COR-L47 (cell line): ENCODE measurements at places on chromosomes 12 and 14.
A peak's percentile ranks its signal among the peaks of the same experiment; 100 is the strongest.

GRCh38 chr12:12927211-12928079, 24.5 kb downstream of the GPRC5D start:
- DNase-seq = peak; percentile 63

DNA sequence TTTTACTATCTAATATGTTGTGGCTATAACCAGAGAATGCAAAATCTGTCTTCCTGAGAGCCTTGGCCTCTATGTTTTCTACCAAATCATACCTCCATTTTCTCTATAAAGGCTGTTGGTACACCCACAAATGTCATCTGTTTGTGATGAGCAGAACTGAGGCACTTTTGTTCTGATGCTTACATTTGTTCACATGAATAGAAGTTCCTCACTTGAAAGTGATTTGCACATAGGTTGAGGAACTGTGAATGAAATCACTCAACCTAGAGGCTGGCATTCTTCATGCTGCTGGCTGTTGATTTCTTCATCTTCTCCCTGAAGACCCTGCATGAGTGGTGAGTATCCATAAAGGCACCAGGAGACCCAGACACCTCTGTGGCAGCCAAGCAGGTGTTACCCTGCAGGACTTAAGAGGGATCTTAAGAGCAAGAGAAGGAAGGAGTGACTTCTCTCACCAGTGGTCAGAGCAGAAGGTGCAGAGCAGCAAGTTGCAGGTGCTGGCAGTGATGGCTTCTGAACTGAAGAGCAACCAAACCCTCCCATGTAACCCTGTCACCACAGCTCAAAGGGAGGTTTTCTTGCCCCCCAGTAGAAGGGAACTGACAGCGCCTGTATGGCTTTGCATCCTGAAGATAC, 110.3 kb downstream of the HMGA2 start:
- no peak for DNase-seq

- DNase-seq = no peak
Measured at GRCh38 chr14:88305528-88306322, 17.3 kb downstream of the KCNK10 start.

DNA sequence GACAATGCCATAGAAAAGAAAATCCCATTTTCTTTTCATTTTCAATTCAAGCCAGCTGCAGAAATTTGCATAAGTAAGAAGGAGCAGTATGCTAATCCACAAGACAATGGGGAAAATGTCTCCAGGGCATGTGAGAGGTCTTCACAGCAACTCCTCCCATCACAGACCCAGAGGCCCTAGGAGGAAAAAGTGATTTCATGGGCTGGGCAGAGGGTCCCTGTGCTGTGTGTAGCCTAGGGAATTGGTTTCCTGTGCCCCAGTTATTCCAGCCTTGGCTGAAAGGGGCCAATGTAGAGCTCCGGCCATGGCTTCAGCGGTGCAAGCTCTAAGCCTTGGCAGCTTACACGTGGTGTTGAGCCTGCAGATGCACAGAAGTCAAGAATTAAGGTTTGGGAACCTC, 211.4 kb downstream of the CCDC59 start:
- DNase-seq = no peak

- no peak for DNase-seq
Measured at GRCh38 chr12:42961395-42961794, 371.8 kb upstream of the PRICKLE1 start.

DNA sequence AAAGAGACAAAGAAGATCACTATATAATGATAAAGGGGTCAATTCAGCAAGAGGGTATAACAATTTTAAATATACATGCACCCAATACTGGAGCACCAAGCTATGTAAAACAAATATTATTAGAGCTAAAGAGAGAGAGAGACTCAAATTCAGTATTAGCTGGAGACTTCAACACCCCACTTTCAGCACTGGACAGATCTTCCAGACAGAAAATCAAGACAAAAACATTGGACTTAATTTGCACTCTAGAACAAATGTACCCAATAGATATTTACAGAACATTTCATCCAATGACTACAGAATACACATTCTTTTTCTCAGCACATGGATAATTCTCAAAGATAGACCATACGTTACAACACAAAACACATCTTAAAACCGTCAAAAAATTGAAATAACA, 81.0 kb downstream of the KLHL28 start:
- no peak for DNase-seq

GRCh38 chr12:111046896-111047295, 126.5 kb upstream of the MYL2 start:
- DNase-seq = no peak

DNA sequence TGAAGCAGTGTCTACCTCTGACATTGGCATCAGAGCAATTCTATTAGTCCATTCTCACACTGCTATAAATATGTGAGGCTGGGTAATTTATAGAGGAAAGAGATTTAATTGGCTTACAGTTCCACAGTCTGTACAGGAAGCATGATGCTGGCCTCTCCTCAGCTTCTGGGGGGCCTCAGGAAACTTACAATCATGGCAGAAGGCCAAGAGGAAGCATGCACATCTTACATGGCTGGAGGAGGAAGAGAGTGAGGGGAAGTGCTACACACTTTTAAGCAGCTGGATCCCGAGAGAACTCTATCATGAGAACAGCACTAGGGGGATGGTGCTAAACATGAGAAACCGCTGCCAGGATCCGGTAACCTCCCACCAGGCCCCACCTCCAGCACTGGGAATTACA, 25.7 kb upstream of the SEL1L start:
- no peak for DNase-seq

DNA sequence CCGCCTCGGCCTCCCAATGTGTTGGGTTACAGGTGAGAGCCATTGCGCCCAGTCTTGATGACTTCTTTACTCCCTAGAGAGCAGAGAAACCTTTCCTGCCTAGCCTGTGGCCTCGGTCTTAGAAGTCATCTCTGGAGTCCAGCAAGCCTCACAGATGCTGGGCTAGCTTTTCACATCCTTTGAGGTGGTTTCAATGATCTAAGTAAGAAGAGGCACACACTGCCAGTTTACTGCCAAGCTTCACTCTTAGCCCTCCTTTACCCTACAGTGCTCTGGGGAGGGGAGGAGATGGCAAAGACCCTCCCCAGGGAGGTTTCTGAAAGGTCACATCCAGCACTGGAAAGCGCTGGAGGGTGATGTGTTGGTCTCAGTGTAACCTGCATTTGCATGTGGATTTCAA, 304.8 kb downstream of the PCNX1 start:
- no peak for DNase-seq

- peak; percentile 42 for DNase-seq
Measured at GRCh38 chr14:71235875-71236274, 328.6 kb downstream of the PCNX1 start.

GRCh38 chr12:109252799-109253198, 56.3 kb downstream of the FOXN4 start:
- DNase-seq = no peak

- DNase-seq = no peak
Measured at GRCh38 chr12:110104188-110105094, 19.7 kb upstream of the IFT81 start.

DNA sequence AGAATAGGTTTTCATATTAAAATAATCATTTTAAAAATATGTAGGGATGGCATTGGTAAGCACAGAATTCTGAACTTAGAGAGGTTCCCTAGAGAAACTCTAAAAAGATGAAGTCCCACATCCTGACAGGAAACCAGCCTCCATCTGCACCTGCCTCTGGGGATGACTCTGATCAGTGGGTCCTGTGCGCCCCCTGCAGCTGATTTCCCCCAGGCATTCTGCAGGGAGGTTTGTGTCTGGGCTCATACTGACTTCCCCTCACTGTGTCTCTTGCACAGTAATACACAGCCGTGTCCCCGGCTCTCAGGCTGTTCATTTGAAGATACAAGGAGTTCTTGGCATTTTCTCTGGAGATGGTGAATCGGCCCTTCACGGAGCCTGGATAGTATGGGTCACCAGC, 602.9 kb downstream of the TMEM121 start:
- DNase-seq = no peak

DNA sequence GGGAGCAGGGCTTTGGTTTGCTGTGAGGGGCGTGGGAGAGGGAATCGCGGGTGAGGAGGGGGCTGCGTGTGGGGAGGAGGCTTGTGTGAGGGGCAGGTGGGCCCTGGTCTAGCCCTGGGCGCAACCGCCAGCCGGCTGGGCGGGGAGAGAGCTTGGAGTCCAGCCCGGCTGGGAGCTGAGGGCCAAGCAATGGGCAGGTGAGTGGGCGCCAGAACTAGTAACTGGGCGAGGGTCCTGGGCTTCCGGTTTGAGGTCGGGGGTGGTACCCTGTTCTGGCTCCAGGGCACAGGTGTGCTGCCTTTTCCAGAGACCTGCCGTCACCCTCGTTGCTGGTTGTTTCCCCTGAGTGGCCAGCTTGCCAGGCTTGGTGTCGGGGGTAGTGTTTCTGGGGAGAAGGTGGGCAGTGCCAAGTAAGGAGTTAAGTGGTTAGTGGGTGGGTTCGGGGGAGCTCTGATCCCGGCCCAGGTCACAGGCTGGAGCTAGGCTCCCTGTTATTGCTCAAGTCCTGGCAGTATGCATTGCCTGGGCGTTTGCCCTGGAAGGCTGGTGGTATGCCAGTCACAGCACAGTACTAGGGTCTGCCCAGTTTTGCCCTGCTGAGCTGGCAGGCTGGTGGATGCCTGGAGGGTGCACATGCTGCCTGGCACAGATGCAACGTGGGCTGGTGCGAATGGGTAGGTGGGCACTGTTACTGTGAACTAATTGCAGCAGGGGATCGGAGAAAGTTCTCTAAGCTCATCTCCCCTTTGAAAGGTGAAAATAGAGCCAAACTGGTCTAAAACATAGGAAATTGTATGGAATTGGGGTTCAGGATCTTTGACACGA, 683 bp downstream of the CIPC start:
- DNase-seq = no peak

GRCh38 chr14:103856607-103857006, 9.2 kb upstream of the PPP1R13B start:
- DNase-seq = no peak

GRCh38 chr12:105793421-105793820, 345.3 kb downstream of the NUAK1 start:
- no peak for DNase-seq

- DNase-seq = no peak
Measured at GRCh38 chr12:131007031-131007739, 53.5 kb downstream of the ADGRD1 start.

- DNase-seq = no peak
Measured at GRCh38 chr12:88684170-88684569, 103.9 kb upstream of the KITLG start.

- DNase-seq = peak; percentile 65
Measured at GRCh38 chr12:96989916-96990315, 82.9 kb downstream of the NEDD1 start.

GRCh38 chr12:19553175-19553574, 113.9 kb downstream of the AEBP2 start:
- DNase-seq = no peak

GRCh38 chr12:2719392-2719791, 75.4 kb upstream of the FKBP4 start:
- DNase-seq = no peak

GRCh38 chr14:34322940-34323418, 139.1 kb downstream of the SPTSSA start:
- peak; percentile 48 for DNase-seq

DNA sequence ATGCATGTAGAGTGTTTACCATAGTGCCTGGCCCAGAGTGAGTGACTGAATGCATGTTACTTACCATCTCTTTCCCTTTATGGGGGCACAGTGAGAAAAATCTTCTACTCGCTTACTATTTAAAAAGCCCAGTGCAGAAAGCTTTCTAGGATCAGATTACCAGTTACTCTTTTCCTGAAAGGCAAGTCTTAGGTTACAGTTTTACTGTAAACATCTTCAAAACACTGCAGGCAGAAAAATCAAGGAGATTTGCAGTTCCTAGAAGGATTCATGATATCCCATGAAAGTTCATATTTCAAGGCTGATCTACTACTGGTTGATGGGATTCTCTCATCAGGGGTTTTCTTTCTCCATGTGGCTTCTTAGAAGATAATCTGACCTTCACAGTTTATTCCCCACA, 29.3 kb upstream of the DAAM1 start:
- DNase-seq = no peak

GRCh38 chr12:54924972-54925707, 59.4 kb downstream of the TESPA1 start:
- no peak for DNase-seq

DNA sequence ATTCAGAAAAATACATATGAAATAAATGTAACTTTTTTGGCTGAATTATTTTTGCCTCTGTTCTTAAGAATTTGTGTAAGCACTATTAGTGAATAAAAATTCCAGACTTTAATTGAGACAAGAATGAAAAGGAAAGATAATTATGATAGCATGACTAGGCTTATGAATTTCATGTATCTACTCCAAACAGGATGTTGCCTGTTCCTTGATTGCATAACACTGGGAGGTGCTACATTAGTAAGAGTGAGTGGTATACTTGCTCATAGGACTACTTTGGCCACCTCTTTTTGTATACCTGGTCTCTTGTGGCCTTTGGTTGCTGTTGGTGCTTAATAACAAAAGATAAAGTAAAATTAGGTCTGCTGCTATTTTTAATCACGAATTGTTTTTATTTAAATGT, 112.8 kb downstream of the NAV3 start:
- DNase-seq = no peak

GRCh38 chr12:18643681-18644080, 94.1 kb downstream of the PLCZ1 start:
- DNase-seq = no peak

DNA sequence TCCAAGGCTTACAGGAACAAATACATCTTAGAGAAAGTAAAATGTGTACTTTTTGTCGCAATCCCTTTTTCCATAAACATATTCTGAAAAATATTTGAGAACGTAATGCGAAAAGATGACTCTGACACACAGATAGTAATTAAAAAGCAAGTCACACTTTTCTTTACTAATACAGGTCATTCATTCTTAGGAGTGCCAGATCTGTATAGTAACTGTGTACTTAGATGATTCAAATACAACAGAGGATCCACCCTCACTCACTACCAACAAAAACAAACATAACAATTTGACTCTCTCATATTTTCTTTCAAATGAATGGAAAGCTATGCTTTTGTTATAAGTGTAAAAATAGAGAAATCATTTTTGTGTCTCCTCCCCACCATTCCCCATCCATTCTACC, 795.4 kb downstream of the SLC6A15 start:
- DNase-seq = no peak

GRCh38 chr12:86233126-86233525, 23.1 kb downstream of the MGAT4C start:
- peak; percentile 85 for DNase-seq

DNA sequence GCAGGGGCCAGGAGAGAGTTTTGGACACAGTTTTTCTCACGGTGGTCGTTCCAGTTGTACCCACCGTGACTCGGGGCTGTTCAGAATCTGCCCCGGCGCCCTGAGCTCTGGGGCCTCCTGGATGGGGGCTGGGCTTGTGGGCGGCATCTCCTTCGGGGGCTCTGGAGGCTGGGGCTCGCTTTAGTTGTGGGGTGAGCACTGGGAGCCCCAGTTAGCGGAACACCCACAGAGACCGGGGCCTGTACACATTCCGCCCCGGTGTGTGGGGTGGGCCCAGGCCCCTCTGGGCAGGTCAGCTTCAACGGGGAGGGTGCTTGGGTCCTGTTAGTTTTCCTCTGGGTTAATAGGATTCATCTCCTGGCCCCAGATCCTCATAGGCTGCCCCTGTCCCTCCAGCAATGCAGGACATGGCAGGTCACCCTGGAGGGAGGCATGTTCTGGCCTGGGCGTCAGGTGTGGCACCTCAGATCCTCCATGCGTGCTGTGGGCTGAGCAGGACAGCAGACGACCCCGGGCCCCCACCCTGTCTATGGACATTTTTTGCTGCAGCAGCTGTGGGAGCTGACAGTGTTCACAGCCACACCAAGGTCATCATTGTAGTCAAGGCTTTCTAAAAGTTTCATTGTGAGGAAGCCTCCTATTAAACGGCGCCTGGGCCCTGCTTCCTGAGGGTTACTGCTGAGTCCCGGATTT, 393.2 kb downstream of the TMEM121 start:
- DNase-seq = no peak

GRCh38 chr12:14384783-14385638, 19.5 kb downstream of the ATF7IP start:
- DNase-seq = peak; percentile 22

GRCh38 chr12:86770871-86771270, 514.7 kb upstream of the MGAT4C start:
- DNase-seq = no peak
